CD4-positive, CD25-positive, alpha-beta regulatory T cell (primary cell): ENCODE measurements at places on chromosomes 2 and 18.

- DNase-seq, result no peak
Observed at GRCh38 chr2:105129722-105130232, 91.9 kb downstream of the MRPS9 start.

GRCh38 chr2:102235491-102235890, 48.7 kb downstream of the IL1RL2 start:
- DNase-seq, result no peak

DNA sequence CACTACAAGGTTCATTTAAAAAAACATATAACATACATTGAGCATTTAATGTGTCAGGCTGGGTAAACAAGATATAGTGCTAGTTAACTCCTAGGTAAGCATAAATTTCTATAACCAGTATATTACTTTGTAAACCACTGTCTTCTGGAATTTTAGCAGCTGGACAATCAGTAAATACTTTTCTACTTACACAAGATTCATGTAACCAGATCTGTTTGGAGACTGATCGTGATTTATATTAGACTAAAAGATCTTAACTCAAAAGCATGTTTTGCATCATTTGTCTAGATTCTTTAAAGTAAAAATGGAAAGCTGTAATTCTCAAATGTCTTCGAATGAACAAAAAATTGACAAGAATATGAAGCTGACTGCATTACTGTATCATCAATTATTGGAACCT, 941 bp upstream of the SGO2 start:
- no peak for DNase-seq

- DNase-seq, result no peak
Observed at GRCh38 chr18:57705011-57705410, 83.4 kb upstream of the NARS1 start.

GRCh38 chr18:34494359-34494696, 215.8 kb upstream of the DTNA start:
- no peak for DNase-seq

DNA sequence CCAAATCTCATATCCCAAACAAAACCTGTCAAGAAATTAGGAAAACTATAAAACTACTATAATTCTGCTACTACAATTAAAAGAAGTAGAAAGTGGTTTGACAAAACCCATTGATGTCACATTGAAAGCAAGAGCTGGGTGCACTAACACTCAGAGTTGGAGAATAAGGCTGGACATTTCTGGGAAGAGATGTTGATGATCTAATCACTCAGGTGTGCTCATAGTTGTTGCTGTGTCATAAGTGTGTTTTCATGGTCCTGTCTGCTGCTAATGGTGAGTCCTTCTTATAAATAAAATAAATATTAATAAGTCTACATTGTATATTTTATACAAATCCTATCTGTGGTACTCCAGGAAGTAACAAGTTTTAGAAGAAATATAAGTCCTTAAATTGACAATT, 168.2 kb upstream of the LRP1B start:
- no peak for DNase-seq

DNA sequence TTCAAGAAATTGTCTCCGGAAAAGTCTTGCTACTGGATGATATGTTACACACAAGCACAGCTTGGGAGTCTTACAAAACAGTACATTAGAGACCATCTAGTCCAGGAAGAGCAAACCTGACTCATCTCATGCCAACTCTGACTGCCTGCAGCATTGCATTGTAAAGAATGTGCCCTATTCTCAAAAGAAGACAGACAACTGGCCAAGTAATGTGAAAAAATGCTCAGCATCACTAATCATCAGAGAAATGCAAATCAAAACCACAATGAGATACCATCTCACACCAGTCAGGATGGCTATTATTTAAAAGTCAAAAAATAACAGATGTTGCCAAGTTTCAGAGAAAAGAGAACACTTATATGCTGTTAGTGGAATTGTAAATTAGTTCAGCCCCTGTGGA, 42.7 kb upstream of the GORASP2 start:
- no peak for DNase-seq

GRCh38 chr2:430291-431040, 142.6 kb upstream of the ALKAL2 start:
- no peak for DNase-seq

DNA sequence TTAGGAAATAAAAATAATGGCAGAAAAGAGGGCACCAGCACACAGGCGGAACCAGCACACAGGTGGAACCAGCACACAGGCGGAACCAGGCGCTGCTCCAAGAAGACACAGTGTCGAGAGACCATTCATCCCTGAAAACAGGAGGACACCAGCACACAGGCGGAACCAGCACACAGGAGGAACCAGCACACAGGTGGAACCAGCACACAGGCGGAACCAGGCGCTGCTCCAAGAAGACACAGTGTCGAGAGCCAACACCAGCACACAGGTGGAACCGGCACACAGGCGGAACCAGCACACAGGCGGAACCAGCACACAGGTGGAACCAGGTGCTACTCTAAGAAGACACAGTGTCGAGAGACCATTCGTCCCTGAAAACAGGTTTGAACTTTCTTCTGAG, 115.5 kb upstream of the TMEM18 start:
- DNase-seq, result no peak

- no peak for DNase-seq
Observed at GRCh38 chr2:819121-819520, 131.5 kb upstream of the SNTG2 start.

DNA sequence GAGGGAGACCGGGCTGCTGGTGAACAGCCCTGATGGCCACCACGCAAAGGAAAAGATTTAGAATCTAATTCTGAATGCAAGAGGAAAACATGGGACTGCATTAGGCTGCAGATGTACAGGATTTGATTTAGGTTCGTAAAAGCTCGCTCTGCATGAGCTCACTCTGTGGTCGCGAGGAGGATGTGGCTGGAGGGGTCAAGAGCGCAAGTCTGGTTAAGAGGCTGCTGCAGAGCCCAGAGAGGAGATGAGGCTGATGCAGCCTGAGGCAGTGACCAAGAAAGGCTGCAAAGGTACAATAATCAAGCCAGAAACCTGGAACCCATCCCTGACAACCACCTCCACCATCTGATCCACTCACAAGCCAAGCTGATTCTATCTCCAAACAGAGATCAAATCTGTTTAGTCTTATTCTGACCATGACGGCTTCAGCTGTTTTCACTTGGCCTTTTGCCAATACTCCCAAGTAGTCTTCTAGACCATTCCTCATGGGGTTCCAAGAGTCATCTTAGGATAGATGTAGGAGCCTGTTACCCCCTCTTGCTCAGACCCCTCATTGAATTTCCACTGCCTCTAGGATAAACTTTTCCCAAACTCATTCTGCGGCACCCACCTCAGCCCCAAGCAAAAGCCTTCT, 58.9 kb upstream of the ARL4C start:
- no peak for DNase-seq

DNA sequence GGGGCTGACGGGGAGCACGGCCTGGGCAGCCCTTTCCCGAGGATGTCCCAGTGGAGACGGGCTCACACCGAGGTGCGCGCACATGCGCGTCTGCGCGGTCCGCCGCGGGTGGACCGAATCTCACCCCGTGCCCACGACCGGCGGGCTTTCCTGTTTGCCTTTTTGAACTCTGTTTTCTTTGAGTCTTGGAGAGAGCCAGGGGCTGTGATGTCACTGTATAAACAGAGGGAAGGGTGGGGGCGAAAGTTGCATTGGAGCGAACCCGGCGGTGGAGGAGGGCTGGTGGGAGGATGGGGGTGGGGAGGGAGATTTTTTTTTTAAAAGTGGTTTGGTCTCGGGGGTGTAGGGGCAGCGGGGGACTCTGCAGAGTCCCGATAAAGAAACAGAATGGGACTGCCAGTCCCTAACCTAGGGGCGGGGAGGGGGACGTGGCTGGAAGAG, 141.2 kb upstream of the CTAGE1 start:
- no peak for DNase-seq

GRCh38 chr18:79372461-79372860, 23.3 kb upstream of the NFATC1 start:
- DNase-seq, result no peak

DNA sequence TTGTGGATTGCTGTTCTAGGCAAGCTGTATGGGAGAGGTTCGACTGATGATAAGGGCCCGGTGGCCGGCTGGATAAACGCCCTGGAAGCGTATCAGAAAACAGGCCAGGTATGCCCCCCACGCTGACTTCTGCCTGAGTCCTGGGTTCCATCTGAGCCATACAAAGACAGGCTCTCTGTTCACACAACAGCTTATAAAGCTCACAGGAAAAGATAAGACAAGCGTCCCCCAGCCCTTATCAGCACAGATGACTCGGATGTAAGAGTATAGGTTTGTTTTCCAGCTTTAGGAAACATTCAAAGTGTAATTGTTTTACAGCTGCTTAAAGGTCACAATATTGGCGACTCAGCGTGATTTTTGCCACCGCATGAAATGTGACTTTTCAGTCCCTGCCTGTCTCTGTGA, 12.7 kb downstream of the CNDP2 start:
- DNase-seq, result no peak

GRCh38 chr2:66888791-66889631, 454.1 kb downstream of the MEIS1 start:
- no peak for DNase-seq

DNA sequence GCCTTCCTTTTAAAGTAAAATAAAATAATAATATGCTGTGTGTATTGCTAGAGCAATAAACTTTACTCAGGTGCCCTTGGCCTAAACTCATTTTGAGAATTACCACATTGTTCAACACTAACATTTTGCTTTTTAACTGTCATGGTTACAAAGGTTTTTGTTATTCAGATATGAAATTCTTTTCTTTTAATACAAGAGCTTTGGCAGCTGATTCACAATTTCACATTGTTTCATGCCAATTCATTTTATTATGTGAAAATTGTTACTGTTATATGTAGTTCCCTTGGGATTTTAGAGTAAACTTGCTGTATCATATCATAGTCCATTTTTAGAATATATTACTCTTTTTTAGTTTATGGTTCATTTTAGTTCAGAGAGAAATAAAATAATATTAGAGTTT, 65.8 kb upstream of the ZNF804A start:
- DNase-seq, result no peak

DNA sequence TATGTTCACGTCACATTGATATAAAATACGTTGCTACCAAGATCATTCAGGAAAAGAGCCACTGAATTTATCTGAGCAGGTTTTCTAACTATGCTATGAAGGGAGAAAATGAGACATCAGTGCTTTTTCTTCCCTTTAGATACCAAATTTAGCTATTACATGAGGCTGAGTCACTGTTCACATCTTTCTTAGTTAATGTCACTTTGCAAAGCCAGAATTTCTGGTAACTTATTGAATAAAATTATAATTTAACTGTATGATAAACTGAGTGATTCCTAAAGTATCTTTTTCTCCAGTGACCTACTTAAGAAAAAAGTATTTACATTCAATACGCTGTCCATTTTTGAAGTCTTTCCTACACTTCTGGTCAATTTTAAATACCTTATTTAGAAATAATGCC, 22.7 kb downstream of the C1D start:
- DNase-seq, result no peak

- DNase-seq, result no peak
Observed at GRCh38 chr2:122063716-122064115, 308.3 kb downstream of the TSN start.

GRCh38 chr2:67670747-67671183, 273.6 kb downstream of the ETAA1 start:
- DNase-seq, result no peak

DNA sequence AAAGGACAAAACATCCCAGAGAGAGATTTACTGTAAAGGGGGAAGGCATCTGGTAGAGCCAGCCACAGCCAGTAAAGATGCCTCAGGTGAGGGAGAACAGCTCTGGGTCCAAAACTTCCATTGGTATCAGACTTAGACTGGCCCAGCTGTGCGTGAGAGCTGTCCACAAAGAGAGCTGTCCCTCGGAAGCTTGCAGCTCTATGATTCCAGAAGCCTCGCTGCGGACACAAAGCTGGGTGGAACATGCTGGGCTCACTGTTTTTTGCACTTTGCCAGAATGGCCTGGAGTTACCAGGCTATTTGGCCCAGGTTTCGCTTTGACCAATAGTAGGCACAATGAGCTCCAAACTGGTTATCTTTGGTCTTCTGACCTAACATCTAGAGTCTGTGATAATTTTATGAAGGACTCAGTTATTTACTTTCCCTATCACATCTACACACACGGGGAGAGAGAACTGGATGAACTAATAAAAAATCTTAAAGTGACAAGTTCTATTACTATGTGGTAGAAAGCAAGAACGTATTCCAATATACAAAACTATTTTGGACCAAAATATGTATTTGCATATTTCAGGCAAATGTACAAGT, 101.9 kb downstream of the DNER start:
- DNase-seq, result no peak

- DNase-seq, result no peak
Observed at GRCh38 chr2:46377101-46377581, 79.9 kb downstream of the EPAS1 start.

- DNase-seq, result peak; percentile 83
Observed at GRCh38 chr2:172102391-172103359, at the start of gene DLX2. TSS of gene DLX2 (minus strand) at chr2:172102900. CDS start at chr2:172102538, 362 bp downstream.

- no peak for DNase-seq
Observed at GRCh38 chr2:241500431-241500975, 7.9 kb downstream of the STK25 start.

DNA sequence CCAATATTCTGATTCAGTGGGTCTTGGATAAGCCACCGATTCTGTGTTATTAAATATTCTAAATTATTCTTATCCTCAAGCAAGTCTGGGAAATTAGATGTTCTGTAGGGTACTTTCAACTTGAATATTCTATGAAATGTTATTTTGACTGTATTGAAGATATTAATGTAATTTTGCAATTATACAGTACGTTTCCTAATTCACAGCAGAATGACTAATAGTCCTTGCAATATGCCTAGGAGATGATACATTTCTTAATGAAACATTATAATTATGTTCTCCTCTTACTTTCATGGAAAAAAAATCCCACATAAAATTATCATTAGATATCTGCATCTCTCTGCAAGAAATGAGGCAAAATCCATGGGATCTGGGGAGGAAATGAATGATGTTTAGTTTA, 46.2 kb upstream of the PLA2R1 start:
- DNase-seq, result no peak

- no peak for DNase-seq
Observed at GRCh38 chr2:236973343-236973980, 112.2 kb upstream of the COPS8 start.

- peak; percentile 11 for DNase-seq
Observed at GRCh38 chr2:152407204-152407721, 72.3 kb downstream of the FMNL2 start.

- no peak for DNase-seq
Observed at GRCh38 chr2:187228986-187229385, 219.1 kb downstream of the CALCRL start.

- peak; percentile 91 for DNase-seq
Observed at GRCh38 chr2:96538487-96539214, 2.1 kb downstream of the ARID5A start.

- DNase-seq, result no peak
Observed at GRCh38 chr2:158618891-158619490, 162.2 kb downstream of the PKP4 start.

DNA sequence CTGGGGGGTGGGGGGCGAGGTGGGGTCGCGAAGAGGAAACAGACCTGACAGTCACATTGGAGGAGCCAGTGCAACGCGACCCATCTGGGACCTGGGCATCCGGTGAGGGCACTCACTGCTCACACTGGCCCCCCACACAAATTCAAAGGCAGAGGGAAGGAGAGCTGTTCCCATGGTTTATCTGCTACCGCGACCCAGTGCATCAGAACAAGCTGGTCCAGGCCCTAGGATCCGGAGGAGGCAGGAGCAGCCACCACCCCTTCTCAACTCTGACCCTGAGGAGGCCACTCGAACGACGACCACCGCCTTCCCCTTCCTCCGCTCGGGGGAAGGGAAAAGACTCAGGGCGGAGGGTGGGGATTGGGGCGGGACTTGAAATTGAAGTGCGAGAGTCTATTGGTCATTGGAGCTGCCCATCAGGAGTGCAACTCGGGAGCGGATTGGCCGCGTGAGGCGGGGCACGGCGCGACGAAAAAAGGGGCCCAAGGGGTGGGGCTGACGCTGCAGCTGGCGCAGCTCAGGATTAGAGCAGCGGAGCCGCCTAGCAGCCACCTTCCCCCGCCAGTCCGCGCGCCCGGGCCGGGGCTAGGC, at the start of gene CDK5R2:
TSS of gene CDK5R2 (plus strand) at position 526 of the 591 bp plus-strand sequence. CDS start 155 bp downstream, outside the sequence.
- peak; percentile 78 for DNase-seq
